ENCODE measurements at places on chromosomes 5 and 9.

DNA sequence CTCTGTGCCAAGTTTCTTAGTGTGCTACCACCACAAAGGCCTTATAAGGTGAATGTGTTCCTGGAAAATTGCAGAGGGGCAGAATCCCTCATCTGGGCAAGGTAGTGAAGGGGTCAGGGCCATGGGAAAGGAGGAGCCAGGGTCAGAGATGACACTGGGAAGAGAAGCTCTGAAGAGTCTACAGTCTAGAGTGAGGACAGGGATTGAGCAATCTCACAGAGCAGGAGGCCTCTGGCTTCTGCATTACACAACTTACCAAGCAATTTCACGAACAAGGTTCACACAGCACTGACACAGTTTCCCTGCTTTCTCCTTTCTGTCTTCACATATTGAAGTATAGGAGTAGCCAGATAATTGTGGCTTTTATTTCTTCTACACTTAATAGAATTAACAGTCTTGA is 24.5 kb upstream of the IDNK start:
- DNase-seq = no peak

- no peak for DNase-seq
Observed at GRCh38 chr9:108842610-108843295, 13.0 kb downstream of the ACTL7B start.

GRCh38 chr5:118407958-118408357 is 580.4 kb downstream of the DTWD2 start:
- no peak for DNase-seq

- no peak for DNase-seq
Observed at GRCh38 chr9:106930477-106930876, 67.5 kb downstream of the ZNF462 start.

DNA sequence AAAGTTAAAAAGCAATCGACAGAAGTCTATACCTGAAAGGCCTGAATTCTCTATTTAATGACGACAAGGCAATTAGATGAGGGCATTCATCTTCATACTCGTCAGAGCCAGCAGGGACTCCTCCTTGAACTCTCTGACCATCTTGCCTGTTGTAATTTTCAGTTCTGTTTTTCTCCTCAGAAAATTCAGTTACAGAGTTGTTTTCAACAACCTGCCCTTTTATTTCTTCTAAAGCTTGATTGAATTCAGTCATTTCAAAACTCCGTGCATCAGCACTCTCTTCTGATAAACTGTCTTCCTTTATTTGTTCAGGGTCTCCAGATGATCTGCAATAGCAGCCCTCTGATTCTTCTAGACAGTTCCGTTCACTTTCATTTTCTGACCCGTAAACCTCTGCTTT is 15.6 kb downstream of the RIOK2 start:
- no peak for DNase-seq

GRCh38 chr9:33125871-33126823 is 41.0 kb downstream of the B4GALT1 start:
- no peak for DNase-seq

GRCh38 chr9:79799691-79800335 is 228.0 kb downstream of the TLE4 start:
- no peak for DNase-seq

DNA sequence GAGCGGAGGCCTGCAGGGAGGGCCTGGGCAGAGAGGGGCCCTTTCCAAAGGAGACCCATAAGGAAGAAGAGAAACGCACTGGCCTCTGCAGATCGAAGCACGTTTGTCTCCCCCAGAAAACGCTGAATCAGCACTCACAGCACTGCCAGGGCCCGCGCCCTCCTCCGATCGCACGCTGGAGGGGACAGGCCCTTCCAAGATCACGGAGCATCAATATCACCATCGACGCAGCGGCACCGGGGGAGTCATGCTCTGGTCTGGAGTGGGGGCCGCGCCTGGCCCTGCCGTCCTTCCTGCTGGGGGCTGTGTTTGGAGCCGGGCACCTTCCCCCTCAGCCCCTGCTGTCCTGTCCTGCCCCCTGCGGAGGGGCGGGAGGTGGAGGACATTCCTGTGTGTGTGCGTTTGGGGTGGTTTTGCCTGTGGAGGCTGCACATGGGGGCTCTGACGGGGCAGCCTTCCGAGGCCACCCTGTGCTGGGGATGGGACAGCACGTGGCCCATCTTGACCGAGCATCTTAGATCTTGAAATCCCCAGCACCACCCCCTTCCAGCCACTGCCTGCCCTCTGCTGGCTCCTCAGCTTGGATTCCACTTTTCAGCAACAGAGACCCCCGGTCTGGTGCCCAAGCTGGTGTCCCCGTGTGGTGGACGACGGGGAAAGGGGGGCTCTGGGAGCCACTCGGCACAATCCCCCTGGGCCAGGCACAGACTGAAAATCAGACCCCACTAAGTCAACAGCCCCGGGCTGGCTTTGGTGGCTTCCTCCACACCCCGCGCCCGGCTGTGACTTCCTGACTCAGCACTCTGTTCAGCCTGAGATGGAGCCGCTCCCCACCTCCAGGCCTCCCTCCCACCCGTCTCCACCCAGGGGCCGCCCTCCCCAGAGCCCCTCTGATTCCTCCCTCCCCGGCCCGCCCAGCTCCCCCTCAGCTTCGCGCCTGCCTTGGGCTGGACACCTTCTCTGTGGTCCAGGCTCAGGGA is 8.3 kb downstream of the TMEM250 start:
- no peak for DNase-seq

GRCh38 chr9:33288828-33289483 is 1.4 kb upstream of the NFX1 start:
- DNase-seq = no peak
